ENCODE measurements at places on chromosomes 11 and 22.

- peak; percentile 53 for DNase-seq
Observed at GRCh38 chr22:22752556-22753477, 108.4 kb downstream of the GGTLC2 start.

GRCh38 chr11:122850076-122850631 lies 11.9 kb downstream of the CRTAM start:
- DNase-seq = no peak

DNA sequence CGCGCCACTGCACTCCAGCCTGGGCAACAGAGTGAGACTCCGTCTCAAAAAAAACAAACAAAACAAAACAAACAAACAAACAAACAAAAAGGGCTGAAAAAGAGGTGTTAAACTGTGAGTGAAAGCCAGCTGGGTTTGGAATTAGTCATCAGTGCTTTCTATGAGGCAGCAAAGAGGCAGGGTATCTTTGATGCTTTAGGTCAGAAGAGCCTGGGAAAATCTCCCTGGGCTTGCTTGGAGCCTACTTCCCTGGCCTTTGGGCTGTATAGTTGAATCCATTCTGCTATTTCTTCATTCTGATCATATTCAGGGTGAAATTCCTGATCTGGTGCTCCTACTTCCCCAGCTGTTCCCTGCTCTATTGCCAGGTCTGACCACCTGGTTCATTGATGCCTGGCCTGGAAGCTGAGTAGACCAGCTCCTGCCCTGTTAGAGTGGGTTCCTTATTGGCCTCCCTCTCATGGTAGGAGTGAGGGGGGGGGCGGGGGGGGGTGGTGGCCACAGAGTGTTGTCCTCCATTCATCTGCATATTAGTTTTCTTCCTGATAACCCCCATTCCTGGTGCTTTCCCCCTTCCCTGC lies 65.6 kb downstream of the INSC start:
- DNase-seq = no peak

DNA sequence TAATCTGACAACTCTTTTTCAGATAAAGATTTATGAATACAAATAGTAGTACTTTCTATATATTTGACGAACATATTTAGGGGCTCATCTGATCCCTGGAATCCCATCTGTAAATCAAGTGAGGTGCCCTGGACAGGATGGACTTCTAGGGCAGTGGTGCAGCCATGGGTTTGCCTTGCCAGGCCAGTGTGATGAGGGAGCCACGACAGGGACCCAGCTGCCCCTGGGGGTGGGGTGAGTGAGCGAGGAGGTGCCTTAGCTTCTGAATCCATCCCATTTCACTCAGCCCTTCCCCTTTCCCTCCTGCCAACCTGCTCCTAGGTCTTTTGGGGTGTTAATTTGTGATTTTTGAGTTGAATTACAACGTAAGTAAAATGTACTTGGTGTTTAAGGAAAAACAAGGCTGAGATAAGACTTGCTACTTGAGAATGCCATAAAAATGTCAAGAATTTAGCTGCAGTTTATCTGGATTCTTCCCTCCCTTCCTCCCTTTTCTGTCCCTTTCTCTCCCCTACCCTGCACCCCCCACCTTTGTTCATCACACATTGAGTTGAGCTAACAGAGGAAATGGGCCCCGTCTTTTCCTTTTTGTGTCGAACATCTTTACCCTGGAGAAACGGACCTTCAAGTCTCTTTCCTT lies 60.8 kb downstream of the PPFIBP2 start:
- DNase-seq = no peak

GRCh38 chr22:34129691-34130486 lies 209.6 kb upstream of the LARGE1 start:
- no peak for DNase-seq

GRCh38 chr11:975827-976226 lies 50.2 kb downstream of the AP2A2 start:
- DNase-seq = no peak

- no peak for DNase-seq
Observed at GRCh38 chr22:30326255-30326705, 461 bp downstream of the TBC1D10A start.

- no peak for DNase-seq
Observed at GRCh38 chr11:44190883-44191230, 95.4 kb downstream of the EXT2 start.

Data from central memory CD4-positive, alpha-beta T cell (primary cell).